ENCODE measurements at places on chromosomes 1 and 21.

GRCh38 chr1:185813401-185813979 is 79.3 kb downstream of the HMCN1 start:
- DNase-seq, result no peak

- peak; percentile 79 for DNase-seq
These were observed 12.2 kb downstream of the FCRLB start for GRCh38 chr1:161733526-161733925.

DNA sequence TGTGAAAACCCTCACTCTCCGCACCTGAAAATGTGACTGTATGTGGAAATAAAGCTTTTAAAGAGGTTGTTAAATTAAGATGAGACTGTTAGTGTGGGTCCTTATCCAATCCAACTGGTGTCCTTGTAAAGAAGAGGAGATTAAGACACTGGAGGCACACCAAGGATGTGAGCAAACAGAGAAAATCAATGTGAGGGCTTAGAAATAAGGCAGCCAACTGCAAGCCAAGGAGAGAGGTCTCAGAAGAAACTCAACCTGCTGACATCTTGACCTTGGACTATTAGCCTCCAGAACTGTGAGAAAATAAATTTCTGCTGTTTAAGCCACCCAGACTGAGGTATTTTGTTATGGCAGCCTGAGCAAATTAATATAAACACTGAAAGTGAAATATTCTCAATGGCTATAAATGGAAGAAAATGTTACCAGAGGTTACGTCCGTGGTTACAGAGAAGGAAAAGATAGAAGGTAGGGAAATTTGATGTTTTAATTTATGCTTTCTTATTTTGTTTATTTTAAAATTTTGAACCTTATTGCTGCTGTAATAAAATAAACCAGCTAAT is 22.4 kb upstream of the WLS start:
- DNase-seq, result no peak

DNA sequence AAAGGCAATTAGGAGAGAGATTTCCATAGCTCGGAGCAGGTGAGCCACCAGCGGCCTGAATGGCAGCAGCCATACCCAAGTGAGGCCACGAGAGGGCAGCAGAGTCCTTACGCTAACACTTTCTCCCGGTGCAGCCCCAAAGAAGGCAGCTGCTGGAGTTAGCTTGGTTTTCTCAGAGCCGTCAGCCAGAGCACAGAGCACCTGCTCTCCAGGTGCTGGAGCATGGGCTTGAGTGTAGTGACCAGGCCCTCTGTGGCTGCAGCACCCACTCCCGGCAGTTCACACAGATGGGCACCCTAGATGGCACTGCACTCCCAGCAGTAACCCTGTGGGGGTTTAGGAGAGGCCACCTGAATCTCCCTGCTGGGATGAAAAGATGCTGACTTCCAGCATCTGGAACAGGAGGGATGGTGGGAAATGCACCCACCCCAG is 45.8 kb downstream of the TMCC2 start:
- DNase-seq, result no peak

- DNase-seq, result no peak
These were observed 122.4 kb downstream of the USP25 start for GRCh38 chr21:15852146-15852545.

DNA sequence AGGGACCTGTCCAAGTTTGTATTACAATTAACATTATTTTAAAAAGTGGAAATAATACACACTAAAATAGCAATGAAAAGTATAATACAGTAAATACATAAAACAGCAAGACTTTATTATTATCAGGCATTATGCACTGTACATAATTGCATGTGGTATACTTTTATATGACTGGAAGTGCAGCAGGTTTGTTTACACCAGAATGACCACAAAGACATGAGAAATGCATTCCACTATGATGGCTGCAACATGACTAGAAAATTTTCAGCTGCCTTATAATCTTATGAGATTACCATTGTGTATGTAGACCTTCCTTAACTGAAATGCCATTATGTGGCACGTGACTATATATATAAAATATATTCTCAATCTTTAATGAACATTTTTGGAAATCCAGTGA is 1699.6 kb downstream of the KCNT2 start:
- DNase-seq, result peak; percentile 27

GRCh38 chr1:160949881-160950280 is 4.7 kb downstream of the ITLN2 start:
- DNase-seq, result no peak

- no peak for DNase-seq
These were observed 143.0 kb downstream of the MRPL39 start for GRCh38 chr21:25464275-25464674.

- DNase-seq, result peak; percentile 33
These were observed 9.9 kb upstream of the MTARC1 start for GRCh38 chr1:220776720-220777326.

- no peak for DNase-seq
These were observed 6.9 kb downstream of the LMNA start for GRCh38 chr1:156121457-156121856.

- DNase-seq, result no peak
These were observed 442.0 kb upstream of the RUNX1 start for GRCh38 chr21:35491114-35491513.

Data from fibroblast of skin of left quadriceps (primary cell).